ENCODE measurements at places on chromosomes 7 and 10.
A peak's percentile ranks its signal among the peaks of the same experiment; 100 is the strongest.

DNA sequence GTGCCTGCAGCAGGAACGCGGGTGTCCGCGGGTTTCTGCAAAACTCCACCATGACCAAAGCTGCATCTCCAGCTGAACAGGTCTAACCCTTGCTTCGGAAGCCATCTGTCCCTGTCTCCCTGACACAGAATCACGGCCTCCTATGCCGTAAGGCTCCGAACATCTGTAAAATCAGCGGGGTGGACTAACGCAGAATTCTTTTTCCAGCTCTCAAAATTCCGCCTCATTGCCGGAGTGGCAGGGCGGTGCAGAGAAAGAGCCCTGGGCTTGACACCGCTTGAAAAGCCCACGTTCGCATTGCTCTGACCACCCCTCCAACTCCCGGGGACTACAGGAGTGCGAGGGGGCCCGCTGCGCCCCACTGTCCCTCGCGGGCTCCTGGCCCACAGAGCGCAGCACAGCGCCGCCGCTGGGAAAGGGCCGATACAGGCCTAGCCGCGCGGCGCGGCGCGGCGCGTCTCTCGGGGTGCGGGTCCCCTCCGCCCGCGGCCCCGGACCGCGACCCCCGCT, 409 bp downstream of the DNMBP start:
- DNase-seq, result no peak

GRCh38 chr10:12042409-12042796, 206 bp downstream of the UPF2 start:
- peak; percentile 31 for DNase-seq

DNA sequence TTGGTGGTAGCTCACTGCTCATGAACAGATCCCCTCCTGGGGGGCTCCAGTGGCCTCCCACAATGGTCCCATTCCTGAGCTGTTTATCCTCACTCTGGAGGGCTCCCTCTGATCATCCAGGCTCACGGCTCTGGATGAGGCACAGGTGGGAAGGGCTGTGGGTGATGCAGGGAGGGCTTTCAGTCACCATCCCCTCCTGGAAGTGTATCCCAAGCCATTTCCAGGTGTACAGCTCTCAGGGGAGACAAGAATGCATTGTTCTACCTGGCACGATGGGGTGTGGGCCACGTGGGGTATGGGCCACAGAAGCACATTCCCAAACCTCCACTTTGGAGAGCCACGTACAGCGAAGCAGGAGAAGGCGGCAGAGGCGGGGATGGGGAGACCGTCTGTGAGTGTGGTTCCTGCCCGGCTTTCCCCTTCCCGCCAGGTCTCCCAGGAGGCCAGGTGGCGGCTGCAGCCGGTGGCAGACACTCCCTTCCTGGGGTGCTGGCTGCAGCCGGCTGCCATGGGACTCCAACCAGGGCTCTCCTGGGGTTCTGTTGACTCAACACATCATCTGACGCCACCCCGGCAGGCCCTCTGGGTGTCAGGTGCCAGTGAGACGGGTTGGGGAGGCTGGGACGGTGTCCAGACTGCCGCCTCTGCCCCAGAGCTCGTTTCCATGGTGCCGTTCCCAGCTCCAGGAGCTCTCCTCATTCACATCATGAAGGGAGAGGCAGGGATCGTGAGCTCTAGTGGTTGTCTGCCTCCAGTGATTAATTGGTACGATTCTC, 169.7 kb upstream of the RHEB start:
- DNase-seq, result no peak

- DNase-seq, result no peak
Observed at GRCh38 chr7:120916121-120916520, 34.5 kb upstream of the ING3 start.

- no peak for DNase-seq
Observed at GRCh38 chr10:71256661-71257318, 44.4 kb downstream of the UNC5B start.

GRCh38 chr7:150737265-150738055, at the start of gene GIMAP5:
TSS of gene GIMAP5 (plus strand) at chr7:150737418. CDS start at chr7:150740885, 3,467 bp downstream.
- DNase-seq, result peak; percentile 48

- DNase-seq, result no peak
Observed at GRCh38 chr7:51034521-51035264, 252.0 kb upstream of the GRB10 start.

- DNase-seq, result no peak
Observed at GRCh38 chr10:1548596-1548995, 188.7 kb downstream of the ADARB2 start.

DNA sequence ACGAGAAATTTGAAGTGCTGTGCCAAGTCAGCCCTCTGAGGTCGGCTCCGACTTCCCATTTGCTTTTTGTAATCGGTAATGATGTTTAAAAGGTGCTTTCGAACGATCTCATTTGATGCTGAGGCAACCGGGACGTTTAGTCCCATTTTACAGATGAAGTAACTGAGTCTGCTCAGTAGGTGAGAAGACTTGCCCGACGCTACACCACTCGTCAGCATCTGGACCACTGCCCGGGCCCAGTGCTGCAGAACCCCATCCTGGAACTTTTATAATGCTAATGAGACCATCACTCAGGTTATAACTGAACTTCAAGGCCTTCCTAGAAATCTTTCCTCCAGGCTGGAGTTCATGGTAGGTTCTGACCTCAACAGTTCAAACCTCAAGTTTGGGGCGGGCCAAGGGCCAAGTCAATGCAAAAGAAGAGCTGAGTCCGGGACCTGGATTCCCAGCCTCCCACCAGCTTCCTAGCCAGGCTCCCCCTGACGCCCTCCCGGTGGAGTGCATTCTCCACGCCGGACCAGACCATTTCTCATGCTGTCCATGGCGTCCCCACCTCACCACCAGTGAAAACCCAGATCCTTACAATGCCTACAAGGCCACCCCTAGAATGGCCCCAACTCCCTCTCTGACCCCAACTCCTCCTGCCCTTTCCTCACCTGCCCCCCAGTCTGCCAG, 699 bp upstream of the PDLIM1 start:
- DNase-seq, result no peak

DNA sequence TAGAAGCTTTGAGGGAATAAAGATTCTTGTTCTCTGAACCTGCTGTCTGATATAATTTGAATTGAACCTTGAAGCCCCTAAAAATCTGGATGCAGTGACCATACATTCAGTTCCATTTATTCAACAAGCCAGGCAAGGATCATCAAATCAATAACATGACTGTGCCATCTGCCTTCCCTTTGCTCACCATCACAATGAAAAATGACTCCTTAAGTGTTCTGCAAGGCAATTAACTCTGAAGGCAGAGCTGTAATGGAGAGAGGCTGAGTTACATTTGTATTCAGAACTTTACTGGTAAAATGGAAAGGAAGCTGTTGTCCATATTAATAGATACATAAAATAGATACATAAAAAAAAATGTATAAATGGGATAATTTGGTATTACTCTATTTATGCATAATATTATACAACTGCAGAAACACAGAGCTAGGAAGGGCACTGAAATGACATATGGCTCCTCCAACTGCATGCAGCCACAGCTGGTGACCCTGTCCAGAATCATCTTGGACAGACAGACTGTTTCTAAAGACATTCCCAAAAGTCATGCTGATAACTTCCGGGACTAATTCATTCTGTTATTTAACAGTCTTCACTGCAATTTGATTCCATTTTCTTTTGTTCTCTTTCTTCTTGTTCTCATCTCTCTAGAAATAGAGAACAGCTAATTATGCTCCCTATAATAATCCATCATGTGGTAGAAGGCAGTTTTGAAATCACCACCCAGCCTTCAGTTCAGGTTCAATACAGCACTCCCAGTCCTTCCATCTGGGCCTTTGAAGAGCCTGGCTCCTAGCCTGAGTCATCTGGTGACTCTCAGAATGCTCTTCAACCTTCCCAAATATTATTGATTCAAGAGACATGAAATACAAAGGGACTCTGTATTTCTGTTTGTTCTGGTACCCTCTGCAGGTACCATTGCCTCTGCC, 412.6 kb downstream of the GFRA1 start:
- no peak for DNase-seq
